ENCODE measurements at places on chromosomes 6 and 20.

GRCh38 chr6:146857980-146858347 is 259.2 kb downstream of the ADGB start:
- DNase-seq: no peak

DNA sequence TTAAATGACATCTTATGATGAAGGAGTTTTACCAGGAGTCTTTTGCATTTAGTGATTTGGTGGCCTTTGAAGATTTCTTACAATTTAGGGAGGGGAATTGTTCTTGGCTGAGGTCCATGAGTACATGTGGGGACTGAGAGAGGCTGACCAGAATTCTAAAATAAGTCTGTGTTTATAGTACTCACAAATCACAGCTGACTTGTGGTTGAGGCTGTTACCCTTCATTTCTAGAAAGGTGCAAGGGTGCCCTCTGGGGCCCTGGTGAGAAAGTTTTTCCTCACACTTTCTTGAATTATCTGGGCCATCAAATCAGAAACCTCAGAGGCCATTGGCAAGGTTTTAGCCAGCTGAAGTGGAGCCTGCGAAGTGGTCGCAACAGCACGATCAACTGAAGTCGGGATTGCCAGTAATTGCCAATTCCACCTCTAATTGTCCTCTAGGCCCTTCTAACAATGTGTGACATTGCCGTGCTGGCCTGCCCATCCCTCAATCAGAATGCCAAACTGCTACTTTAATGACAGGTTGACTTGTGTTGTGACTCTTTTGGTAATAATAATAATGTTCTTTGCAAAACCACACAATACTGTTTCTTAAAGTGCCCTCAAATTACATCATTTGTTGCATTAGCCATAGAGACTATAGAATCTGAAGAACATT is 221.6 kb downstream of the OGFRL1 start:
- no peak for DNase-seq

GRCh38 chr6:13164291-13164690 is 164.0 kb downstream of the TBC1D7 start:
- DNase-seq: no peak

DNA sequence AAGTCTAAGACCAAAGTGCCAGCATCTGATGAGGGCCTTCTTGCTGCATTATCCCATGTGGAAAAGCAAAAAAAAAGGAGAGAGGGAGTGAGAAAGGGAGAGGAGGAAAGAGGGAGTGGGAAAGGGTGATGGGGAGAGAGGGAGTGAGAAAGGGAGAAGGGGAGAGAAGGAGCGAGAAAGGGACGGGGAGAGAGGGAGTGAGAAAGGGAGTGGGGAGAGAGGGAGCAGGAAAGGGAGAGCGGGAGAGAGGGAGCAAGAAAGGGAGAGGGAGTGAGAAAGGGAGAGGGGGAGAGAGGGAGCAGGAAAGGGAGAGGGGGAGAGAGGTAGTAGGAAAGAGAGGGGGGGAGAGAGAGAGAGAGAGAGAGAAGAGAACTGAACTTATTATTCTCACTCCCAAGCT is 241.1 kb upstream of the RIMS1 start:
- no peak for DNase-seq

DNA sequence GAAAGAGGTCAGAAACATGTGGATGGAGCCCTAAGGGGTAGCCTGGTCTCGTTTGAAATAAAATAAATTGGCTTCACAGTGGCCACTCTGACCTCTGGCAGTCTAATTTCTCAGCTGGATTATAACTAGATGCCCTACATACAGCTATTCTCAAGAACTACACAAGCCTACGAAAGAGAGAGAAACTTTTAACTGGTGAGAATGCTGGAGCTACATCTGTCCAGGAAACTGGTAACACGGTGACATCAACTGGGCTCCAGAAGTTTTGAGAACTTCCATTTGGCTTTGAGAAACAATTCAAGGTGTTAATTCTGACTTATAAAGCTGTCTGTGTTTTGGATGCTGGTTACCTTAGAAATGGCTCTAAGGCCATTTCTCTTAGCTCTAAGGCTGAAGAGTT is 187.3 kb upstream of the TENT5A start:
- DNase-seq: no peak

- no peak for DNase-seq
These were observed 54.1 kb downstream of the RBM38 start for GRCh38 chr20:57445298-57445697.

DNA sequence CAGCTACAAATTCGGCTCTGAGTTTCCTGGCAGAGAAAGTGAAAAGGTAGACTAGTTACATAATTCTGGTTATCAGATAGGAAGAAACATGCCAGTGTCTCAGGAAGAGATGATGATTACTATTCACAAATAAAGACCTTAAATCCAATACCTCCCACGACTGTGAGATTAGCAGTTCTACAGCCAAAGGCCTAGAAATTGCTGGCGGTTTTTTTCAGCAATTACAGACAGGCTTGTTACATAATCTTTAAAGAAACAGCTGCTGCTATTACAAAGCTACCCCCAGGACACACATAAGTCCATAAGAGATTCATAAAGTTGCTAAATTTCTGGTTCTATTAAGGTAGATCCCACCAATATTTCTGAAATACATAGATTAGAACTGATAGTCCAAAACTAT is 40.2 kb downstream of the PIGU start:
- DNase-seq: no peak

- DNase-seq: peak; percentile 28
These were observed 29.4 kb downstream of the GLO1 start for GRCh38 chr6:38673397-38674165.

GRCh38 chr20:8315639-8316573 is 183.8 kb downstream of the PLCB1 start:
- no peak for DNase-seq

GRCh38 chr20:51306521-51307358 is 235.8 kb downstream of the NFATC2 start:
- DNase-seq: peak; percentile 75

DNA sequence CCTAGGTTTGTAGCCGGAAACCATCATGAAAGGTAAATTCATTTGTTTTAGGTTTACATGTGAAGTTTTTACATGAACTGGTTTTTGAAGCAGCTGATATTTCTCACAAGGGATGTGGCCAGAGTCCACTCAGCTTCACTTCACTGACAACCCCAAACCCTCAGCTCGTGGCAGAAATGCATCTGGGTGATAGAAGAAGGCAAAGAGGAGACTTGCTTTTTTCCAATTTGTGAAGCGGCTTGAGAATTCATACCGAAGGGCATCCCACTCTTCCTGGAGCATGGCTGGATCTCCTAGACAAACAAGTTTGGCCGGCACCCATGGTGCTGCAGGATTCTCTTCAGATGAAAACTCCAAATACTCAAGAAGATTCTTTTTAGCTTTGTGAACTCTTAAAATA is 392.8 kb upstream of the CNR1 start:
- DNase-seq: no peak

DNA sequence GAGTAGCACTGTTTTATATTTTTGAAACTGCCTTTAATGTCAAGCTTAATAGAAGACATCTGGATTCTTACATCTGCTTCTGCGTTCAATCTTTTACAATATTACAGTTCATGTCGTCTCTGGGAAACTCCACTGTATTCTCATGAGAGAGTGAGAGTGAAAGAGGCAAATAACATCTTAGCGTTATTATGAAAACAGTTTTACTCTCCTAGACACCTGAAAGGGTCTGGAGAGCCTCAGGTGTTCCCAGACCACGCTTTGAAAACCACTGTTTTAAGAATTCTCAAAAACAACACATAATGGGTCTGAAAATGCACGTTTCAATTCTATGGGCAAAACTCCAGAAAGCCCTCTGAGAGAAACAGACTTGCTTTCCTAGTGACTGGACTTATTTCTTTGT is 63.3 kb downstream of the ARHGAP18 start:
- DNase-seq: no peak
